Suppressor macrophage (primary cell): ENCODE measurements at places on chromosomes 16 and 17.

DNA sequence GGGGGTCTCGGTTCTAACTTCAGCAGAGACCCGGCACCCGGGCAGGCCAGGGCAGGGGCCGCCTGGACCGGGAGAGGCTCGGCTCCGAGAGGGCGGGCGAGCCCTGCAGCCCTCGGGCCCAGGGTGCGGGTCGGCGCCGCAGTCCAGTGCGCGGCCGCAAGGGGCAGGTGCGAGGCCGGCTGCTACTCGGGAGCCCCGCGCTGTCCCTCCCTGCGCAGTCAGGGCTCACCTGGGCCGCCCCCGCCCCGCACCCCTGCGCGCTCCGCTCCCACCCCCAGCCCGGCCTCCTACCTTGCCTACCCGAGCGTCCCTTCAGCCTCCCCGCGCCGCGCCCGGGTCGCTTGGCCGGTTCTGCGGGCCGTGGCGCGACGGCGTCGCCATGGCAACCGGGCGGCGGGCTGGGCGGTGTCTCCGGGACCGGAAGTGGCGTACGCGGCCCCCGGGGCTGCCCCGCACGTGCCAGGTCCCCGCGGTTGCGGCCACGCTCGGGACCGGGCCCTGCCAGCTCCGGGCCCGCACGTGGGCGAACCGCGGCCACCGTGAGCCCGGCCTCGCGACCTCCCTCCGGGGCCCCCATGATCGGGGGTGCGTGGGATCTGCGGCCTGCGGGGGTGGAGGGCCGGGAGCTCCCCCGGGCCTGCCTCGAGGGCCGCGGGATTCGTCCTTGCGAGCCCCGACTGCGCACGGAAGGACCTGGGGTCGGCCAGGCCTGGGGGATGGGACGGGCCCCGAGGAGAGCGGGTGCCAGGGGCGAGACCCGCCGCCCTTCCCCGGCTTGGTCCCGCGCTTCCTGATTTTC lies at the start of gene CYB561:
Gene CYB561 (minus strand): TSS at position 353 of the 799 bp plus-strand sequence. CDS start 8,759 bp downstream, outside the sequence.
- peak; percentile 77 for DNase-seq

DNA sequence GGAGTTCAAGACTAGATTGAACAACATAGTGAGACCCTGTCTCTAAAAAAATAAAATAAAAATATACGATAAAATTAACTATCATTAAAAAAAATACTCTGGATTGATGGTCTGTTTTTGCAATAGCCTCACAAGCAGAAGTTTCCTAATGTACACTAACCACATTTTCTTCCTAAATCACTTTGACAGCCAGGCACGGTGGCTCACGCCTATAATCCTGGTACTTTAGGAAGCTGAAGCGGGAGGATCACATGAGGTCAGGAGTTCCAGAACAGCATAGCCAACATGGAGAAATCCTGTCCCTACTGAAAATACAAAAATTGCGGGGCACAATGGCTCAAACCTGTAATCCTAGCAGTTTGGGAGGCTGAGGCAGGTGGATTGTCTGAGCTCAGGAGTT lies 64.7 kb downstream of the HELZ start:
- no peak for DNase-seq

DNA sequence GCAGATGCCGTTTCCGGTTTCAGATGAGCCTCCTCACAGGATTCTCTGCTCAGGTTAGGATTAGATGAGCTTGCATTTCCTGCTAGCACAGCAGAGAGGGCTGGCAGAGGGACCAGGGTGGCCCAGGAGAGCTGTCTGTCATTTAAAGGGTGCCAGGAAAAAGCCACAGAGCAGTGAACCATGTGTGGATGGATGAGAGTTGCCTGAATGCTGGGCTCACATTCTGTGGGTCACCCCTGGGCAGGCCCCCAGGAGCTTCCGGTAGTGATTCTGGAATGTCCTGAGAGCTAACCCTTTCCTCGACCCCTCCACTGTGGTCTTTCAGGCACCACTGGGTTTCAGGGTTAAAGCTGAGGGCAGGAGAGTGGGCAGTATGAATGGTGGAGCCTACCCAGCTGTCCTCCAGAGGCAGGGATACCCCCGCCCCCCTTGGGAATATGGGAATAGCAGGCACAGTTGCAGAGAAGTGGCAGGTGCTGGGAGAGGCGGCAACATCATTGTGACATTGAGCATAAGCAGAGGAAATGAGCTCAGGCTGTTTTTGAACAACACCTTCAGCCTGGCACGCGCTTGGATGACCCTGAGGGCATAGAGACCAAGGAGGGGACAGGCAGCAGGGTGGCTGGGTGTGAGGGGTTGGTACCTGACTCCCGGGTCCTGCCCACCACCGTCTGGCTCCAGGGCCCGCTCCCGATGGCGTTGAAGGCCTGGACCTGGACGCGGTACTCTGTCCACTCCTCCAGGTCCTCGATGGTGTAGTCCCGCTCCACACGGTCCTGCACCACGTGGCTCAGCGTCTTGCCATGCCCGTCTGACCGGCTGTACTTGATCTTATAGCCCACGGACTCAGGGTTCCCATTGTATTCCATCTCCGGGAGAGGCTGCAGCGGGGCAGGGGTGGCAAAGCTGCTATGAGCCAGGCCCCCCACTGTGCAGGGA lies 83.0 kb upstream of the CDC42EP4 start:
- DNase-seq, result no peak

DNA sequence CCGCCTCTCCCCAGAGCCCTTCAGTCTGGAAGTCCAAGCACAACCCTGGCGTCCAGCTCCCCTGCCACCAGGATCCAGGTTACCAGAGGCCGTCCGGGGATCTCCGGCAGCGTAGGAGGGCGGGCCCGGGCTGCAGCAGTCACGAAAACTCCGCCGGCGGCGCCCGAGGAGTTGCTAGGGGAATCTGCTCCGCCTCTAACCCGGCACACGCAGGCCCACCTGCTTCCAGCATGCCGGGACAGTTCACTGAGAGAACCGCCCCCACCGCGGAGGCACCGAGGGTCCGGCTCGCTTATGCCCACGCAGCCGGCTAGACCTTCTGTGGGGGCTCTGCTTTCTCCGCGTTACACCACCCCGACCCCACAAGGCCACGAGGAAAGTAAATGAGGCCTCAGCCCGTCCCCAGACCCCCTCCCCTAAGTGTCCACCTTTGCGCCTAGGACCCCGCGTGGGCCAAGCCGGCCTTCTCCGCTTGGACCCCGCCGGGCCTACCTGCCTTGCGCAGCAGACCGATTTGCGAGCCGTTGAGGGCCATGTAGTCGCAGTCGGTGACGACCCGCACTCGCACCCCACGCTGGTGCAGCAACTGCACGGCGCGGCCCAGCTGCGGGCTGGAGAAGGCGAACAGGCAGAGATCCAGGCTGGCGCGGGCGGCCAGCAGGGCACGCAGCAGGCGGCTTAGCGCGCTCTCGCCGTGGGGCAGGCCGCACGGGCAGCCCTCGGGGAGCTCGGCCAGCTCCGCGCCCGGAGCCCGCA lies 587 bp downstream of the PLD6 start:
- DNase-seq, result peak; percentile 51

GRCh38 chr17:33113991-33114370 lies 122.3 kb downstream of the SPACA3 start:
- no peak for DNase-seq

DNA sequence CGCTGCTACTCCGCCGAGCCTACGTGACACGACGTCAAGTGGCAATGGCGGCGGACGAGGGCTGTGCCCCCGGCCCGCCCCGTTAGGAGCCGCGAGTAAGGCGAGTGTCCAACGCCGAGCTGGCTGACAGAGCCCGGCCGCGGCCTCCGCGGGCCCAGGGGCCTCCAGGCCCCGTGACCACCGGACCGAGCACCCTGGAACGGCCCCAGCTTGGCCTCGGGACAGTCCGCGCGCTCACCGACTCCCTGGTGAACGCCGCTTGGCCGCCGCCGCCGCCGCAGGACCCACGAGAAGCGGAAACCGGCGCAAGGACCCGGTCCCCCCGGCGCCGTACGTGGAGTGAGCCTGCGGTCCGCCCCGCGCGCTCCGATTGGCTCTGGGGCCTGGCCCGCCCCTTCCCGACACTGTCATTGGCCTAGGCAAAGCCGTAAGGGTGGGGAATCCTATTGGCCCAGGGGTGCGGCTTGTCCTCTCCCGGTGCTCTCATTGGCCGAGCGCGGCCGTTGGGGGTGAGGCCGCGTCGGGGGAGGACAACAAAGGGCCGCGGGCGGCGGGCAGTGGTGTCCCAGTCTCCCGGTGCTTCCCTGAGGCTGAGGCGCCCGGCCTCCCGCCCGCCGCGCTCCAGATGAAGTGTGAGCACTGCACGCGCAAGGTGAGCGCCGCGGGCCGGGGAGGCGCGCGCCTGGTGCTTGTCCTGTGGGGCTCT lies at the start of gene NARF:
Gene NARF (plus strand): TSS at position 563 of the 706 bp plus-strand sequence. CDS start 63 bp downstream, at position 626.
- peak; percentile 99 for DNase-seq

GRCh38 chr17:40178021-40178601 lies 841 bp downstream of the RAPGEFL1 start:
- no peak for DNase-seq

- DNase-seq, result peak; percentile 87
Measured at GRCh38 chr16:53131363-53132071, 76.7 kb downstream of the CHD9 start.
